Osteocyte (in vitro differentiated cells): ENCODE measurements at places on chromosomes 3 and 15.

GRCh38 chr15:63329567-63330350 lies 51.9 kb downstream of the CA12 start:
- DNase-seq = no peak

DNA sequence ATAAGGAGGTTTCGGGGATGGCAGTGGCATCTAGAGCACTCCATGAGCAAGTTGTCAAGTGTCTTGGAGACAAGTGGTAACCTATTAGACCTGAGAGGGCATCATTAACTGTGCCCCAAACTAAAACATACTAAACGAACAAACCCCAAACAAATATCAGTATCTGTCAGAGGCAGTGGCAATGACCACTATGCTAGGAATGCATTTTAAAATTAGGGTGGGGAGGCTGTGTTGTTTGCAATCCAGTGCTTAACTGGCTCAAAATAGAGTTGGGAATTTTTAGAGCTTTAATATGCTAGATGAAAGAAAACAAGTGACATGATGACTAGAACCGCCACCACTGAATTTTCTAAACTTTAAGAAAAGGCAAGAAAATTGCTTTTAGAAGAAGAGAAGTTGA lies 51.8 kb upstream of the TPRG1 start:
- DNase-seq = no peak

- no peak for DNase-seq
Measured at GRCh38 chr3:97954228-97954827, 17.9 kb downstream of the RIOX2 start.

DNA sequence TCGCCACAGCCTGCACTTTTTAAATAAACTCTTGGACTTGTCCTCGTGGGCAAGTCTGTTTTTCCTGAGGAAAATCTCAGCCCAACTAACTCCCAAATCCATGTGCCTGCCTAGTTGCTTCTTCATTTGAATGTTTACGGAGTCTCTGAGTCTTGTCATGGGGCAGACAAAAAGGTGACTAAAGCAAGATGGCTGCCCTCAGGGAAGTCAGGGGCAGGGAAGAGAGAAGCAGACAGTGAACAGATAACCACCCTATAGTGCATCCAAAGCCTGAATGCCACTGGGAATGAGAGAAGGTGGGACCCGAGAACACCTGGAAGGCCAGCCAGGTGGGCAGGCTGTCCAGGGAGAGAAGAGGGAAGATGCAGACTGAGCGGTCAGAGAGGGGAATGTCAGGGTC lies 21.4 kb downstream of the CCDC12 start:
- no peak for DNase-seq

- no peak for DNase-seq
Measured at GRCh38 chr3:160486459-160486869, 36.9 kb upstream of the TRIM59 start.

GRCh38 chr3:124867511-124867910 lies 19.7 kb downstream of the ITGB5 start:
- DNase-seq = no peak
